Mesothelial cell of epicardium (in vitro differentiated cells): ENCODE measurements at places on chromosomes 4 and X. TPM values are rescaled to one million over a fixed set of nuclear protein-coding genes. Genes with fewer than 3 reads are reported as not detected.

Gene PDCL2
- not detected in 3 replicates for total RNA-seq

Gene PPBP
- not detected in 3 replicates for total RNA-seq

Gene CFAP47
- total RNA-seq, result 0.27 to 0.54 TPM (median 0.34 TPM) in 3 replicates

Gene HSFX4
- total RNA-seq, result not detected in 3 replicates

Gene TCEAL9
- total RNA-seq, result 55.4 to 61.1 TPM (median 60.1 TPM) in 3 replicates

Gene GRPR
- 1.7 to 2.1 TPM (median 2.1 TPM) in 3 replicates for total RNA-seq

Gene SPANXA2
- not detected in 3 replicates for total RNA-seq

Gene AMBN
- total RNA-seq, result 0.14 to 0.36 TPM (median 0.22 TPM) in 3 replicates

Gene NAT8L
- 25.2 to 28.2 TPM (median 25.2 TPM) in 3 replicates for total RNA-seq

Gene QRFPR
- not detected in 3 replicates for total RNA-seq

Gene TLR2
- total RNA-seq, result 2.4 to 3.0 TPM (median 2.9 TPM) in 3 replicates

Gene DACH2
- total RNA-seq, result 13.7 to 16.3 TPM (median 15.8 TPM) in 3 replicates

Gene SMIM31
- total RNA-seq, result not detected in 3 replicates

Gene EMCN
- total RNA-seq, result 2.0 to 4.3 TPM (median 3.0 TPM) in 3 replicates

Gene MAGEA1
- total RNA-seq, result not detected in 3 replicates

Gene FGF2
- 11.3 to 13.0 TPM (median 11.9 TPM) in 3 replicates for total RNA-seq

Gene WDFY3
- total RNA-seq, result 102 to 115 TPM (median 104 TPM) in 3 replicates

Gene NPY2R
- total RNA-seq, result 0.09 TPM in 1 of 3 replicates, not detected in the others

Gene IBSP
- not detected in 3 replicates for total RNA-seq

Gene MAP7D3
- total RNA-seq, result 10.3 to 10.6 TPM (median 10.4 TPM) in 3 replicates

Gene GAGE12E
- total RNA-seq, result not detected in 3 replicates

Gene FGFRL1
- total RNA-seq, result 35.2 to 37.7 TPM (median 37.4 TPM) in 3 replicates

Gene AREG
- total RNA-seq, result 1.3 to 1.7 TPM (median 1.5 TPM) in 3 replicates

Gene PCDH19
- 6.8 to 9.4 TPM (median 8.0 TPM) in 3 replicates for total RNA-seq

Gene CC2D2A
- total RNA-seq, result 20.8 to 24.0 TPM (median 20.9 TPM) in 3 replicates

Gene GPR50
- 0.25 to 0.65 TPM (median 0.64 TPM) in 3 replicates for total RNA-seq

Gene SFRP2
- 22.8 to 27.1 TPM (median 23.8 TPM) in 3 replicates for total RNA-seq

Gene SMR3A
- not detected in 3 replicates for total RNA-seq

Gene CCDC160
- total RNA-seq, result 0.29 to 0.63 TPM (median 0.42 TPM) in 3 replicates

Gene PCDH7
- total RNA-seq, result 74.3 to 78.8 TPM (median 76.7 TPM) in 3 replicates

Gene TACR3
- total RNA-seq, result 0.07 TPM in 1 of 3 replicates, not detected in the others

Gene USP11
- 315 to 337 TPM (median 315 TPM) in 3 replicates for total RNA-seq

Gene QDPR
- total RNA-seq, result 25.2 to 28.4 TPM (median 28.3 TPM) in 3 replicates

Gene MAOB
- total RNA-seq, result 0.44 to 0.65 TPM (median 0.57 TPM) in 3 replicates

Gene CXCL11
- not detected in 3 replicates for total RNA-seq

Gene ALAS2
- total RNA-seq, result not detected in 3 replicates

Gene DCAF8L2
- 0.11 TPM in 1 of 3 replicates, not detected in the others for total RNA-seq
